ENCODE measurements at places on chromosomes 7 and 10.

DNA sequence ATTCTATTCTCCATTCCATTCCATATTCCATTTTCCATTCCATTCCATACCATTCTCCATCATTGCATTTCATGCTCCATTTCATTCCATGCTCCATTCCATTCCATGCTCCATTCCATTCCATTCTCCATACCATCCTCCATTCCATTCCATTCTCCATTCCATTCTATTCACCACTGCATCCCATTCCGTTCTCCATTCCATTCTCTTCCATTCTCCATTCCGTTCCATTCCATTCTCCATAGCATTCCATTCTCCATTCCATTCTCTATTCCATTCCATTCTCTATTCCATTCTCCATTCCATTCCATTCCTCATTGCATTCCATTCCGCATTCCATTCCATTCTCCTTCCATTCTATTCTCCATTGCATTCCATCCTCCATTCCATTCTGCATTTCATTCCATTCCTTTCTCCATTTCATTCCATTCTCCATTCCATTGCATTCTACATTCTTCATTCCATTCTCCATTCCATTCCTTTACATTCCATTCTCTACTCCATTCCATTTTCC lies 84.0 kb downstream of the NSUN6 start:
- DNase-seq, result no peak

DNA sequence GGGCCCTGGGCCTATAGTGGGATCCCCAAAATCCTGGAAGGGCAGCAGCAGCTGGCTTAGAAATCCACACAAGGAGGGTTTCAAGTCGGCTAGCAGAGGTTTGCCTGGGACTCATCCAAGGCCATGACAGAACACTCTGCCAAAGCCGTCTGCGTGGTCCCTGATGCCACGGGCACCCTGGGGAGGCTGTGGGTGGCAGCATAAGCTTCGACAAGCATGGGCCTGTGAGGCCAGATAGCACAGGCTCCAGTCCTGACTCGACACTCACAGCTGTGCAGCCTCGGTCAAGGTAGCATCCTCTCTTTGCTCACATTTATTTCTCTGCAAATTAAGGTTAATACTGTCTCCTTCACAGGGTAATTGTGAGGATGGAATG lies 138.3 kb downstream of the JCAD start:
- no peak for DNase-seq

- no peak for DNase-seq
Measured at GRCh38 chr10:113517165-113517900, 35.5 kb upstream of the HABP2 start.

DNA sequence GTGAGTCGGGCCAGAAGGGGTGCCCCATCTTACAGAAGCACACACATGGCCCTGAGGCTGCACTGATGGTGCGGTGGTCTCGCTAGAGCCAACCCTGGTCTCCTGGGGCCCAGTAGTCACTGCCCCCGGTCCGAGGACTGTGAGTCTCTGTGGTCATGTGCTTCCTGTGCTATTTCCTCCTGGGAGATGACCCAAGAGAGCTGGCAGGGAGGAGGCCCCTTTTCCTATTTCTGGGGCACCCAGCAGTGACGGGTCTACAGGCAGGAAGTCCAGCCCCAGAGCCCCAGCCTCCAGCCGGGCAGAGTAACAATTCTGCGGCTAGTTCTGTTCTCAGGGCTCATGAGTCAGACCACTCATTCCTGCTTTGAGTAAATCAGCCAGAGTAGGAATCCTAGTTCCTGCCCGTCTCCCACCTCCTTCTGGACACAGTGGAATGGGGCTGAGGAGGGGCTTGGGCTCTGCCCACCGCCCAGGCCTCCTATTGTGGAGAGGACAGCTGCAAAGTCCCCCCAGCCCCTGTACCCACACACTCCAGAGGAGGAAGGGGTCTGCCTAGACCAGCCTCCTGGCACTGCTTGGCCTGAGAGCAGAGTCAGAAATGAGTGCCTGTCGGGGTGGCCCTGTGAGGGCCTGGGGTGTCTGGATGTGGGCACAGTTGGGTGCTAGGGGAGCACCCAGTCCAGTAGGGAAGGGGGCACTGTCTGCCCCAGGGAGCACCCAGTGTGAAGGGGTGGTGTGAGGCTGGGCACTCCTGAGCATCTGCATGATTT lies 80.5 kb upstream of the PPIF start:
- peak; percentile 78 for DNase-seq

DNA sequence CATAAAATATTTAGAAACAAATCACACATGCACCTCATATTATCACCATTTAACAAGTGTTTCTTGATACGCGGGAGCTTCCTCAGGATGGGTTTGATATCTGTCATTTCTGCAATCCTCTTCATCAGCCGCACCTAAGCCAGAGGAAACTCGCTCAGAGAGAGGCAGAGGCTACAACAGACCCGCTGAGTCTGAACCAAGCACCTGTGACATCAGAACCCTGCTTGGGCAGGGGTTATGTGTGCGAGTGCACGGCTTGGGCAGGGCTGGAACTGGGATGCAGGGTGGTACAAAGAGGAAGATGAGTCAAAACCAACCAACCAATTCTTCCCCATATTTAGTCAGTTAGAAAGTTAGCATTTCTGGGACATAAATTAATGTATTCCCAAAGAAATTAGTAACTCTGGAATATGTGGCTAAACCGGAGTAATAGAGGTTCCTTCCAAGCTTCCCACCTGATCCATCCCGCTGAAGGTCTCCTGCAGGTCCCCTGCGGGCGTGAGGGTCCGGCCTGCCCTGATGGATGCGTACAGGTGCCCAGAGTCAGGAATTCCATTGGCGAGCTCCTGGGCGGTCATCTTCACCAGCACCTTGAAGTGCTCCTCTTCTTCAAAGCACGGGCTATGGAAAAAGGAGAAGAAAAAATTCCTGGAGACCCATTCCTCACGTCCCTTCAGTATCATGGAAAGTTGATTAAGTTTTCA lies 25.3 kb downstream of the PITRM1 start:
- no peak for DNase-seq

DNA sequence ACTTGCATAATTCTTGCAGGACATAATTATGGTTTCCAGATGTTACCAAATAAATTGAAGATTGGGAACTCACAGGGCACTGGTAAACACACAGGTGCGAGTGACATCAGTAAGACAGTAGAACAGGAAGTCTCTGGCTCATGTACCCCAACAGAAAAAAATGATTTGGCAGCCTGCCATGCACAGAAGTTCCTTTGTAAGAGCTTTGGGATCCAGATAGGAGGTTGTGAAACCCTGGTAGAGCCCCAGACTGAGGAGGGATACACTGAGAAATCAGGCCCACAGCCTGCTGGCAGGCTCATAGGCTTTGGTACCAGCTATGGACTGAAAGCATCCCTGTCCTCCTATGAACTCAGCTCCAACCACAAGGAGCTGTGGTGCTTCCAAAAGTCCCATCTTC lies 118.0 kb downstream of the COBL start:
- no peak for DNase-seq

GRCh38 chr7:44622342-44623151 lies 16.1 kb downstream of the OGDH start:
- DNase-seq, result no peak

- no peak for DNase-seq
Measured at GRCh38 chr7:124914298-124914697, 15.3 kb downstream of the POT1 start.

DNA sequence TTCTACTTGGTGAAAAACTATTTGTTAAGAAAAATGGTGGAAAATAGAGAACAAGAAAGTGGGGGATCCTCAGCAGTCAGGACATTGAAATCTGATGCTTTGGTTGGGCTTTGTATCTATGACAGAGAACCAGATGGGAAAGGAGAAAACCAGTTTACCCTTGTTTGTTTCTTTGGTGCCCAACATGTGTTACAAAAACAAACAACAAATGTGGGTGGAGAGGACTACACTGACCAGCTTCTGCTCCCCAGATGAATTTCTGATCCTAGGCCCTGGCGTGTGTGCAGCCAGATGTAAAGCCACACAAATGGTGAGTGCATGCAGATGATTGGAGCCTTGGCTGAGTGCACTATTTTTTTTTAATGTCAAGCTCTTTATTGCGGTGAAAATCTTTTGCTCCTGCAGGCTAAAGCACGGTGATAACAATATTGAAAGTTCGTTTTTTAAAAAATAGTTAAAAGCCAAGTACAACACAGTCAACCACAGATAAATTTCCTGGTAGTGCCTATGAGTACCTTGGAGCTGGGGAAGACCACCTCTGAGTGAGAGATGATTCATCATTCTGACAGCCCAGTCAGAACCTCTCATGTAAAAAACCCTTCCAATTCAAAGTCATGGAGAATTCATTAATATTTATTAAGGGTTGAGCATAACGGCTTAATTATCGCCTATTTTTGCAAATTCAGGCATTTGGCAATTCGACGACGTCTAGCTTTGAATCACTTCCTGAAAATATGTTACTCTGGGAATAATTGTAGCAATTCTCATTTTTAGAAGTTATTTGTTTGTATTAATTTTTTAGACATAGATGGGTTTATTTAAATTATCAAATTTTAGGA lies 163.7 kb downstream of the AGMO start:
- DNase-seq, result no peak

DNA sequence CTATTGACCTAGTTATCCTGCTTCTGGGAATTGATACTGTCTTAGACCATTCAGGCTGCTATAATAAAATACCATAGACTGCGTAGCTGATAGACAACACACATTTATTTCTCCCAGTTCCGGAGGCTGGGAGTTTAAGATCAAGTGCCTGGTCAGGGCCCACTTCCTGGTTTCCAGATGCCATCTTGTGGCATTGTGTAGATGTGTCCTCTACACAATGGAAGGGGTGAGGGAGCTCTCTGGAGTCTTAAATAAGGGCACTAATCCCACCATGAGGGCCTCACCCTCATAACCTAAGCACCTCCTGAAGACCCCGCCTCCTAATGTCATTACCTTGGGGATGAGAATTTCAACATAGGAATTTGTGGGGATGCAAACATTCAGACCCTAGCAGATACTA lies 62.4 kb downstream of the SLC35B4 start:
- DNase-seq, result no peak

GRCh38 chr10:114060456-114060855 lies 16.8 kb downstream of the ADRB1 start:
- no peak for DNase-seq

DNA sequence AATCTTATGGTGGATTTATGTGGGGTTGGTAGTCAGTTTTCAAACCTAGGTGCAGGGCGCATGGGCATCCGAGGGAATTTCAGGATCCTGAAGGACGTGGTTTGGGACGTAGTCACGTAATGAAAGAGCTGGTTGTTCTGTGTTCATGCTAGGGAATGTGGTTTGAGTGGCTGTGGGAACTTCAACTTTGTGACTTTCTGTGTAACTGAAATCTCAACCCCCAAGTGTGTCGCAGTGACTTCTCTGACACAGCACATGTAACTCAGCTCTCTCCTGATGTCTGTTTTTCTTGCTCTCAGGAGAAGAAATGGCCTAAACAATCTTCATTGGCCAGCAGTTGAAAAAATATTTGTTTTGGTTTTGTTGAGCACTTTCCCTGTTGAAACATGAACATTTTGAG lies 199.0 kb downstream of the PTEN start:
- DNase-seq, result no peak

DNA sequence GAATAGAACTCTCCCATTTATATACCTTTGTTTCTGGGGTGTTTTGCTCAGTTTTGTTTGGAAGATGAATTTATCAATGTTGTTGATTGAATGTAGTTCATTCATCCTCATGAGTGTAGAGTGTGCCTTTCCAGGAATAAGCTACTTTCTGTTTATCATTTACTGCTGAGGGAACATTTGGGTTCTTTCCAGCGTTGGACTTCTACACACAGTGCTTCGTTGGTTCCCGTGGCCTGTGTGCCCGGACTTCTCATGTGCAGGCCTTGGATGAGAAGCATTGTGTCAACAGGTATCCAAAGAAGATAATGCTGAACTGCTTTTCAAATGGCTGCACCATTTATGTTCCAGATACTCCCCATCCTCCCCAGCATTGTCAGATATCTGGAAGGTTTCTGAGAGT lies 107.6 kb upstream of the TNS3 start:
- no peak for DNase-seq

All from amniotic stem cell (primary cell).